ENCODE measurements at places on chromosomes 1 and 21.

DNA sequence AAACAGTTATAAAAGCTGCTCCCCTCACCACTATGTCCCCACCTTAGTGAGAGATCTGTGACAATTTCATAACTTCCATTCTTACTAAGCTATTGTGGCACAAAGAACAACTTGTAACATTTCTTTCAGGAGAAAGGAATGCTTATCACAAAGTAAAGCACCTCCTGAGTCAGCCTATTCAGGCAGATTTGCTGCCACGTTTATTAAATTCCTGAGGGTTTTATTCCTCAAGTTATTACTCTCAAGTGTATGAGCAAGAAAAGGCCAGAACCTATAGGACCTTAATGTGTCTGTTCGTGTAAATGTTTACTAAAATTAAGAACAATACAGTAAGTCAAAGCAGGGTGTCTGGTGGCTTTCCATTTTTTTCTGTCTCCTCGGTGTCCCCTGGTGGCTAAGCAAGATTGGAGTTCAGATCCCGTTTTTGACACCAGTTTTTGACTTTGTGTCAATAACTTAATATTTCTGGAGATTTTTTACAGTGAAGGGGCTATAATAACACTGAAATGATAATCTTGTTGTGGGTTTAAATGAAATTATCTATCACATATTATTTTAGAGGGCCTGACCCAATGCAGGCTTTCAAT lies 1539.6 kb downstream of the BRINP3 start:
- peak; percentile 43 for DNase-seq

DNA sequence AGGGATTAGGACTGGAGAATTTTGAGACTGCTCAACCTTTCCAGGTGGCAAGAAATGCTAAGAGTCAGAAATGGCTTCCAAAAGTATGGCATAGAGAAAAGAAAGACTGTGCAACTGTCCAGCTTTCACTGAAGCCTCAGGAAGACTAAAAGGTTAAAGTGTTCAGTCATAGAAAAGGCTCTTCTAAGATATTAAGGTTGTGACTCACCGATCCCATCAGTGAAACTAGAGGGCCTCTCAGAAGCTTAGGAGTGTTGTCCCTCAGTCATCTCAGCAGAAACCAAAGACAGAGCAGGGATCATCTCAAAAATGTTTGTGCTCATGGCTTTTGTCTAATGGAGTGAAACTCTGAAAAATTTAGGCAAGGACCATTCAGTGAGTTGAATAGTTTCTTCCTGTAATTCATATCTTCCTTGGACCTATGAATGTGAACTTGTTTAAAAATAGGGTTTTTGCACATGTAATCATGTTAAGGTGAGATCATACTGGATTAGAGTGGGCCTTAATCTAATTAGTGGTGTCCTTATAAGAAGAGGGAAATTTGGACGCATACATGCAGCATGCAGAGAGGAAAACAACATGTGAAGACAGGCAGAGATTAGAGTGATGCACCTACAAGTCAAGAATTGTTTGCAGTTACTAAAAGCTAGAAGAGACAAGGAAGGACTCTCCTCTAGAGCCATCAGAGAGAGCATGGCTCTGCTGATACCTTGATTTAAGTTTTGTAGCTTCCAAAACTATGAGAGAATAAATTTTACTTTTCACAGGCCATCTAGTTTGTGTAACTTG lies 71.3 kb downstream of the RPE65 start:
- DNase-seq: peak; percentile 54

DNA sequence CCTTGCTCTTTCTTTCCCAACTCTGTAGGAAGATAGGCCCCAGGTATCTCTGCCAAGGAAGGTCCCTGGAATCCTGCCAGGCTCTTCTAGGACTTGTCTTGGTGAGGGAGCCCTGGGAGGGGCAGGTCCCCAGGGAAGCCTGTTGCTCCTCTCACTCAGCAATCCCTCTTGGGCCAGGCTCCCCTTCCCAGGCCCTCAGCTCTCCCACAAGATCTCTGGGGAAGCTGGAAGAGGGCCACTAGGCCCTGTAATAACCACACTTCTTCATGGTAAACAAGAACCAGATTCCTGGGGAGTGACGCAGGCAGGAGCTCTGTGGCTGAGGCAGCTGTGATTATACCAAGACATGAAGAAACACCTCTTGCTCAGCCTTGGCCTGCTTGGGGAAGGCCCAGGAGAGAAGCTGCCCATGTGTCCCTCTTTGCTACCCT lies 9.9 kb upstream of the MAPKAPK2 start:
- peak; percentile 100 for DNase-seq

- DNase-seq: peak; percentile 59
Observed at GRCh38 chr1:205588636-205589035, 43.2 kb downstream of the ELK4 start.

DNA sequence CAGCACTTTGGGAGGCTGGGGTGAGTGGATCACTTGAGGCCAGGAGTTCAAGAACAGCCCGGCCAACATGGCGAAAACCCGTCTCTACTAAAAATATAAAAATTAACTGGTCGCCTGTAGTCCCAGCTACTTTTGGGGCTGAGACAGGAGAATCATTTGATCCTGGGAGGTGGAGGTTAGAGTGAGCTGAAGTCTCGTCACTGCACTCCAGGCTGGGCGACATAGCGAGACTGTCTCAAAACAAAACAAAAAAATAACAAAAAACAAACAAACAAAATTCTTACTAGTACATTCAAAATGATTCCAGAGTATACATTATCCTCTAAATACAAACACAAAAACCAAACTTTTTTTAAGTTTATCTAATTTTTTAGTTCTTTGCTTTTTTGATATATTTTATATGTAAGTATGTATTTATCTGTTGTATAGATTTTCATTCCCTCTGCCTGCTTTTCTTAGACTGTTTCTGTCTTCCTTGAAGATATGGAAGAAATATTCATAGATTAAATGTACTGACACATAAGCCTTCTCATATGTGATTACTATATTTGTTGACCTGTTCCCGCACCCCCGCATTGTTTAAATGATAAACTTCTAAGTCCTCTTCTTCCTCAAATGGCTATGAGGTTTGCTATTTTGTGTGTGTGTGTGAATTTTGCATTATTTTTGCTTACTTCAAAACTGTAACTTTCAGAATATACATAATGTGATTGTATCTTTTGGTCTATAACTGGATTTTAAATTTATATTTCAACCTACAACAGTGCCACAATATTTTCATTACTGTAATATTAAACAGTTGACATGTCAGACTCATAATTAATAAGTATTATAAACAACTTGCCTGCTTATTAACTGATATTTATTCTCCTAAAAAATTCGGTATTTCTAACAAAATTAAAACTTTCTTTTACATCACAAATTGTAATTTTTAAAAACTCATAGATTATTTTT lies 1674.1 kb upstream of the B3GALT2 start:
- no peak for DNase-seq

GRCh38 chr1:178921499-178921898 lies 50.6 kb upstream of the ANGPTL1 start:
- no peak for DNase-seq

DNA sequence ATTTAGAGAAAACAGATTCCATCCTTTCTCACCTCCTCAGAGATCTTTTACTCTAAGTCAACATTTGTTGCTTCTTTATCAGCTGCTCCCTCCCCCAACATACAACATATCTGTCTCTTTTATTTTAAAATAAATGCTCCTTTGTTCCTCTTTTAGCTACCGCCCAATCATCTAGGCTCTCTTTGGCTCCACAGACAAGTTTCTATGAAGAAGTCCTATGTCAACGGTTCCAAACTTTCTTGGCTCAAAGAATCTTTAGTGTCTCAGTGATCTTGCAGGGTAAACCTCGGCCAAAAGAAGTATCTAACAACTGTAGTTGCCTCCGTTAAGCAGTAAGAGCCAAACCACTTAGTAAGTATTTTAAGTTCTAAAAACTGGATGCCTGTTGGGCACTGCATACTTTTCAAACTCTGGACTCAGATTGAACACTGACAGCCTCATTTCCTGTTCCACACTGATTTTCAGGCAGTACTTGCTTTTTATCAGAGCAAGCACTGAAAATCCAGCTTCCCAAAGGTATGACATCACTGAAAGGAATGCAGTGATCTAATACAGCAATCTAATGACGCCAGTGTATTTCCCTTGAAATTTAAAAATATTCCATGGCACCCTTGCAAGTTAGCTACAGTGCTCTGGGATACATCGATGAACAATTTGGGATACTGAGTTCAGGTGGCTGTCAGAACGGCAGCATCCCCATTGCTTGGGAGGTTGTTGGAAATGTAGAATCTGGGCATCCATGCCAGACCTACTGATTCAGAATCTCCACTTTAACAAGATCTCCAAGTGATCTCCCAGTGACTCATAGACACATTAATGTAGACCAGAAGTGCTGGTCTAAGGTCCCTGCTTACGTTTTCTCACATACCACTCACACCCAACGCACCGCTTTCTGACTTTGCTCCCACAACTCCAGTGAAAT lies 26.8 kb downstream of the EGLN1 start:
- peak; percentile 88 for DNase-seq

DNA sequence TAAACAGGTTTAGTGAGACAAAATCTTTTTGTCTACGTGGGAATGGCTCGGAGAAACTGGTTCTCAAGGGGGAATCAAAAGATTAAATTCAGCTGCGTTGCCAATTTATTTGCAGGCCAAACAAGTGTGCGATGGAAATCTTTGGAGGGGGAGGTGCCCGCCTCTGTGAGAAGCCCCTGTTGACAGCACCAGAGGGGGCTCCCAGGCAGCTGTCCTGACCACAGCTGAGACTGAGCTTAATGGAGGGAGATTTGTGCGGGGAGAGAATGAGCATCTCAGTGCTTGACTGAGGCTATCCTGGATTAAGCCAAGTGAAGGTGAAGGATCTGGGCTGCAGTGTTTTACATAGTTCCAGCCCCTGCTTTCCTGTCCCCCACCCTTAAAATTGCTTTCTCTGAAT lies 169.7 kb downstream of the ATG4C start:
- DNase-seq: no peak

- no peak for DNase-seq
Observed at GRCh38 chr1:205495237-205495823, 9.1 kb upstream of the CDK18 start.

GRCh38 chr1:83931658-83932253 lies 67.2 kb downstream of the TTLL7 start:
- DNase-seq: peak; percentile 68

DNA sequence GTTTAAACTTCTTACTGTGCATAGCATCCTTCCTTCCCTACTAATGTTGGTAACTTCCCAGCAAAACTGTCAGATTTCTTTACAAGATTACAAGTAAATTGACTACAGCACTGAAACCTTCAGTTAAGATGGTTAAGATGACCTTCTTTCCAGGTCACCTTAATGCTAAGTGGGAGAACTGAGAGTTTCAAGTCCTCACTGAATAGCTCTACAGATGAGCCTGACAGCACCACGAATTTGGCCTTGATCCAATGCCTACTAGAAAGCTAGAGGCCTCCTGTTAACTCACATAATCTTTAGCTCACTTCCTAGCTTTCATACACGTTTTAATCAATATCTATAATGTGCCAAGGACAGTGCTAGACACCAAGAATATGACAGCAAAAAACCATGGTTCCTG lies 276.0 kb upstream of the PLD5 start:
- DNase-seq: no peak

DNA sequence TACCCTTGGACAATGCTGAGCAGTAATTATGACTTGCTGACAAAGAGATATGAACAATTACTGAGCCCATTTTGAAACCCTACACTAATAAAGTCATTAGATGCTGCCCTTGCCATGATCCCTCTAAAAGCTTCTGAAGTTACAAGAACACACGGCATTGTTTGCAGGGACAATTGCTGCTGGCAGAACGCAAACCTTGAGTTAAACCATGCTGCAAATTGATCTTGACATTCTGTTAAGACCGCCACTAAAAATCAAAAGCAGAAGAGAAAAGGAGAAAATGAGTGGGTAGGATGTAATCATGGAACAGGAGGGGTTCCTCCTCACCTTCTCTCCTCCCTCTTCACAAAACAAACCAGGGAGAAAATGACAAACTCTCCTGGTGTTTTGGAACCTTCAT lies 136.2 kb upstream of the DMRTA2 start:
- no peak for DNase-seq

DNA sequence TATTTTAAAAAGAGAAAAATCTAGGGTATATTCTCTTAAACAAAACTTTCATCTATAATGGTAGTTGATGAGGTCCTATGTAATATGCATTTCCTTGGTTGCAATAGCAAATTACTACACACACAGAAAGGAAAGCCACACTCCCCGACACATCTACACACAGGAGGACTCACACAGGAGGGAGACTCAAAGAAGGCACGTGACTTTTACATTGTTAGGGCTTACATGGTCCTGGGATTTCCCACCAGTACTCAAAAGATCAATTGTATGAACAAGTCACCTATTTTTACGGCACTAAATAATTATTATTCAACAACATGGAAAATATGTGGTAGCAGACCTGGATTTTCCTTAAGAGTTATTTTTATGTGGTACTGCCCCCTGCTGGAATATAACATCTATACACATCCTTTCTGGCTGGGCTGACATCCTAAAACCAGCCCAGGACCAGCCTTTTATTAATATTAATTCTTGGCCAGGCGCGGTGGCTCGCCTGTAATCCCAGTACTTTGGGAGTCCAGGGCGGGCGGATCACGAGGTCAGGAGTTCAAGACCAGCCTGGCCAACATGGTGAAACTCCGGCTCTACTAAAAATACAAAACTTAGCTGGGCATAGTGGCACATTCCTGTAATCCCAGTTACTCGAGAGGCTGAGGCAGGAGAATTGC lies 33.9 kb upstream of the LGALS8 start:
- peak; percentile 85 for DNase-seq

GRCh38 chr21:44708866-44709425 lies 2.4 kb downstream of the TSPEAR start:
- DNase-seq: no peak

GRCh38 chr1:24995661-24996060 lies 65.6 kb upstream of the RUNX3 start:
- DNase-seq: no peak

- DNase-seq: no peak
Observed at GRCh38 chr1:55877437-55878232, 662.5 kb upstream of the USP24 start.

- DNase-seq: peak; percentile 87
Observed at GRCh38 chr1:174815036-174815435, 184.7 kb upstream of the CACYBP start.

DNA sequence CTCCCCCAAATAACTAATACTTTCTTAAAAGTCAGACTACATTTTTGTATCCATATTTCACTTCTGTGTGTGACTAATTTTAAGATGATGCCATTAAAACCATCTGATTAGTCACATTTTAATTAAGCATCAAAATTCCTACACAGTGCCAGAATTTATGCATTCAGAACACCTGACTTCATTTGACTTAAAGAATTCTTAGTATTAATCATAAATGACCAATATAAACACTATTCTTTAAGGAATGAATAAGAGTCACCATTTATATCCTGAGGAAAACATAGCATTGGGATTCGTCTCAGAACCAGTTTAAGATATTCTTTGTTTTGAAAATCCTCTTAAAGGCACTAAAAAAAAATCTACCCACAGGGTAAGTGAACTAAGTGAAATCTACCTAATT lies 37.0 kb downstream of the TM2D1 start:
- no peak for DNase-seq

- no peak for DNase-seq
Observed at GRCh38 chr21:31337996-31338907, 5.8 kb downstream of the TIAM1 start.
